ENCODE measurements at places on chromosomes 7 and 10.

- no peak for DNase-seq
Observed at GRCh38 chr7:55794527-55794926, 68.0 kb downstream of the SEPTIN14 start.

GRCh38 chr7:75920431-75921161 lies 5.6 kb downstream of the POR start:
- DNase-seq = no peak

GRCh38 chr7:27112955-27113949 lies 10.8 kb upstream of the HOXA2 start:
- peak; percentile 93 for DNase-seq

GRCh38 chr7:158024881-158025280 lies 562.7 kb downstream of the PTPRN2 start:
- no peak for DNase-seq

- DNase-seq = no peak
Observed at GRCh38 chr7:36439624-36440023, 50.0 kb downstream of the ANLN start.

DNA sequence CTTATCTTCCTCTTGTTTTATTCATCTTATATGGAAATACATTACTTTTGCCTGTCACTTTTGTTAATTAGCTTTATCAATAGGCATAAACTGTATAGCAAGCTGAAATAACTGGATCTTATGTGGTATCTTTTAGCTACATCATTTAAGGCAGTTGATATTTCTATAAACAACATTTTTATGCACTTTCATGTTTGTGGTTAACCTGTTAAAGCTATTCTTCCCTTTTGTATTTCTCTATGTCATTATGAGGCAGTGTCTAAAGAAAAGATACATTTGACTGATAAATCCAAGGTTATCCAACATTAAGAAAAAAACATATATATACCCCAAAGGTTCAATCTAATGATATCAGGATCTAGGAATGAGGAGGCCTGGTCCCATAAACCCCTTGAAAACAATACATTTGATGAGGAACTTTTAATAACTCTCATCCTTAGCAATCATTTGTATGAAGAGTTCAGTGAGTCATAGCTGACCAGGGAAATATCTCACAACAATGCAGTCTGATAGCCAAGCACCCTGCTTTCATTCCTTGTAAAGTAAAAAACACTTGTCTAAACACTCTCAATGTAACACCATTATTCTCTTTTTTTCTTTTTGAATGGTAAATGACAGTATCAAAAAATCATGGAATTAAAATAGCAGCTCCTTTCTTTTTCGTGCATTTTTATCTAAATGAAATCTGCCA lies 300.9 kb downstream of the NEBL start:
- no peak for DNase-seq

DNA sequence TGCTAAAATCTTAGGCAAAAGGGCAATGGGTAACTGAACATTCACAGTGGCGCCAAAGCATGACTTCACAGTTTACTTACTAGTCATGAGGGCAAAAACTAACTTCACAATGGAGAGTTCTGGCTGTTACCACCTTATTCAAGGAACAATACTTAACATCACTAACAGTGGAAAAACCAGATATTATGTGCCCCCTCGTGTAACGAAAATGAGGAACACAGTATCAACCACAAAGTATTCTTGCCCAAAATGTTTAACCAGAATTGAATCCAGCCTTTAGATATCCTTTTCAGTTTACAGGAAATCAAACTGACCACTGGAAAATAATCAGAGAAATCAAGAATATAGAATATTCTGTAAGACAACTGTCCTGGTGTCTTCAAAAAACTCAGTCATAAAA lies 9.5 kb downstream of the C7orf25 start:
- no peak for DNase-seq

DNA sequence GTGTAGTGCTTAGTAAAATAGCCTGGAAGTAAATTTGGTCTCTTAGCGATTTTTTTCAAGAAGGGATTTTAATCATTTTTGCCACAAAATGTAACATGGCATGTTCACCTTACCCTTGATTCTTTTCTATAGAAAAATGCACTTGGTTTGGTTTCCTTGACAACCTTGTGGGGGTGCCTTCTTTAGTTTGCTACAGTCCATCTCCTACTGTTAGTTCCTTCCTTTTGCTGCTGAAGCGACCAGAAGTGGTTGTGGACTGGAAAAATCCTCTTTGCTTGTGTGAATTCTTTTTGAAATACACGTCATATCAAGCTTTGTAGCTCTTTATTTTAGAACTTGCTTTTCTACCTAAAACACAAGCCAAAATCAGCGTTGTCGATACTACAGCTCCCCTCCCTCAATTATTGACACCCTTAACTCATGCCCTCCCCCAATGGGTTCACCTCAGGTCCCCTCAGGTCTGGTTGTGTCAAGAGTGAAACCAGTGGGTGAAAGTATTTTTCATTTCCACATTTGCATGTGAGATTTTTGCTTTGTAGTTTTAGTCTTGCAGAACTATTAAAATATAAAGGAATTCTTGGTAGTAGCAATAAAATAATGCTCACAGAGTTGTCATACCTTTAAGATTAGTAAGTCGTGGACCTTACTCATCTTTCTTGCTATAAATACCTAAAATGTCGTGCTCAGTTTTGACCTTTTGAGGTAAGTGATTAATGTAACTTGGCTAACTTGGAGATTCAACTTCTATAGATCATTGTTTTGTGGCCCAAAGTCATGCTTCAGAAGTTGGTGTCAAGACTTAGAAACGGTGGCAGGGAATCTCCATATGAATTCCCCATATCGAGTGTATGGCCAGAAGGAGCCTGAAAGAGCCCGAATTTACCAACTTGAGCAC lies 1.5 kb downstream of the ACTR3B start:
- DNase-seq = no peak

- no peak for DNase-seq
Observed at GRCh38 chr10:113415246-113415645, 137.6 kb upstream of the HABP2 start.

GRCh38 chr10:113718969-113719822 lies 32.3 kb upstream of the PLEKHS1 start:
- no peak for DNase-seq

DNA sequence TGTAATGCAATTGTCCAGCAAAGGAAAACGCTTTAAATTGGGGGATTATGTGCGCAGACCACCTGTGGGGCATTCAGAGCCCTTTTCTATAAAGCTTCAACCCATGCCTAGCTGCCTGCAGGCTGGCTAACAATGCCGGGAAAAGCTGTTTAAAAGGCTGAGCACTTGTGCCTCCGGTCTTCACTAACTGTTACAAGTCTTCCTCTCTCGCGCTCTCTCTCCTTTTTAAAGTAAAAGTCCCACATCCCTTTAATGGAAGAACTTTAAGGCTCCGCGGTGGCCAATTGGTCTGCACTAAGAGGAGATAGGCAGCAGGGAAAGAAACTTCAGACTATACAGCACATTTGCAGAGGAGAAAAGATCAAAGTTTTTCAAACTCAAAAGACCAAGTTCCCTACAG lies 4.6 kb downstream of the FZD8 start:
- no peak for DNase-seq

GRCh38 chr10:42304341-42304740 lies 334.0 kb downstream of the ZNF33B start:
- DNase-seq = no peak

DNA sequence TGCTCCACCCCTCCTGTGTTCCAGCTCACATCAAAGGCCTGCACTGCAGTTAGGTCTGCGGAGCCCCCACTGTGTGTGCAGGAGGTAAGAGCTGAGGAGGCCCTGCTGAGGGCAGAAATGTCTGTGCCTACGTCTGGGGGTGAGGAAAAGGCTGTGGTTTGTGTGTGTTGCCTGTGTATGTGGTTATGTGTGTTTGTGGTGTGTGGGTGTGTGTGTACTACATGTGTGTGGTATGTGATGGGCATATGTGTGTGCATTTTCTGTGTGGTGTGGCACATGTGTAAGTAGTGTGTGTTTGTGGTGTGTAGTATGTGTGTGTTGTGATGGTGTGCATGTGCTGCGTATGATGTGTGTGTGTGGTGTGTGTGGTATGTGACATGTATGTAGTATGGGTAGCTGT lies 36.2 kb downstream of the ANXA8 start:
- no peak for DNase-seq

DNA sequence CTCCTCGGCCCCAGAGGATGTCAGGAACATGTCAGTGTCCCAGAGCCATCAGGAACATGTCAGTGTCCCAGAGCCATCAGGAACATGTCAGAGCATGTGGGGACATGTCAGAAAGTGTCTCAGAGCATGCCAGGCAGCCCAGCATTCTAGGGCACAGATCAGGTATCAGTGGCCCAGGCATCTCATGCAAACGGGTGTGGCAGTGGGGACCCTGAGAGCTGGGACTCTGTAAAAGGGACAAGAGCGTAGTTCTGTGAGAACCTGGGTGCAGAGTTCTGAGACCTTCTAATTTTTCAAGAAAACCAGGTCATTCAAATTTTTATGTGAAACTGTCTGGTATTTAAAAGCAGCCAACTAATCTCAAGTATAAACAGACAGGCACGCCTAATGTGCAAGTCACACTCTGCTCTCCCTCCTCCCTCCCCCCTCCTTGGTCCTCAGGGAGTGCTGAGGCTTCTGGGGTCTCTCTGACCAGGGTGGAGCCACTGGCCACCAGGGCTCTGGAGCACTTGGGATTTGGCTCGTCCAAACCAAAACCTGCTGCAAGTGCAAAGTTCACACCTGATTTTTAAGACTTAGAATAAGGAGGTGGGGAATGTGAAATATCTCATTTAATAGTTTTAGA lies 64.6 kb downstream of the ALOX5 start:
- no peak for DNase-seq

DNA sequence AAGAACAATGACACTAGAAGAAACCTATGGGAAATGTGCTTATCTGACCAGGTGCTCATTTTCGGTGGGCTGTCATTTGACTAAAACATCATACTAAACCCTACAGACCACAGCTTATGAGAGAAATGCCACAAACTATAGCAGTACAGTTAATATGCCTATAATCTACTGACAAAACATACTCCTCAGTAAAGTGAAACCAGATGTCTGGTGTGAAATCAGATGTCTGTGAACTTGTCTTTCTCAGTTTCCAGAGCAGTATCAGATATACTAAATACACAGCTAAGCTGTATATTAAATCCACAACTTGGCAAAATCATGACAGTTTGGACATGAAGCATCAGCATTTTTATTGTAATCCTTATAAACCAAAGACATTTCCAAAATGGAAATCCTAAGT lies 3.3 kb downstream of the IMMP2L start:
- DNase-seq = no peak

DNA sequence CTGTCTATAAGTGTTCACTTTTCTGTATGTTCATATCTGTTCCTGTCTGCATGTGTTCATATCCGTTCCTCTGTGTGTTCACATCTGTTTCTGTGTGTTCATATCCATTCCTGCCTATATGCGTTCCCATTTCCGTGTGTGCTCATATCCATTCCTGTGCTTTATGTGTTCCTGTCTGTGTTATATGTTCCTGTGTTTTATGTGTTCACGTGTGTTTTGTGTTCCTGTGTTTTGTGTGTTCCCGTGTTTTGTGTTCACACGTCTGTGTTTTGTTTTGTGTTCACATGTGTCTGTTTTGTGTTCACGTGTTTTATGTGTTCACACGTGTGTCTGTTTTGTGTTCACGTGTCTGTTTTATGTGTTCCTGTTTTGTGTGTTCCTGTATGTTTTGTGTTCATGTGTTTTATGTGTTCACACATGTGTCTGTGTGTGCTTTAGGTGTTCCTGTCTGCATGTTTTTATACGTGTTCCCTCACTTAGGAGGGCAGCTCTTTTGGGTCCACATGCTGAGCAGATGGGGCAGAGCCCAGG lies 42.2 kb upstream of the CNPY1 start:
- no peak for DNase-seq

- peak; percentile 58 for DNase-seq
Observed at GRCh38 chr7:157682946-157683746, 346.3 kb downstream of the DNAJB6 start.

DNA sequence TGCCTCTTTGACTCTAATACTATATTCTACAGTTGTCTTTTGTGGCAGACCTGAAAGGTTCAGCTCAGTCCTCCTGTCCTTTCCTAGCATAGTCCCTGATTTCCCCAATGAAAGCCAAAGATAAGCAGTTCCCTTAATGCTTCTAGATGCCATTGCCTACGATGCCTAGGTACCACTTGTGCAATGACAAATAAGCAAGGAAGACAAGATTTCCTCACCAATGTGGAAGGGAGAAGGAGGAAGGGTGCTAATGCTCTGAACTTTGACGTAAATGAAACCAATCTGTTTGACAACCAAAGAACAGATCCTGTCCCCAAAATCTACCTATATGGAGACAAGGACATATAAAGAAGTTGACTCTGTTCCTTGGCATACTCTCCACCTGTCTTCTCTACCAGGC lies 393.3 kb downstream of the KCNMA1 start:
- no peak for DNase-seq

DNA sequence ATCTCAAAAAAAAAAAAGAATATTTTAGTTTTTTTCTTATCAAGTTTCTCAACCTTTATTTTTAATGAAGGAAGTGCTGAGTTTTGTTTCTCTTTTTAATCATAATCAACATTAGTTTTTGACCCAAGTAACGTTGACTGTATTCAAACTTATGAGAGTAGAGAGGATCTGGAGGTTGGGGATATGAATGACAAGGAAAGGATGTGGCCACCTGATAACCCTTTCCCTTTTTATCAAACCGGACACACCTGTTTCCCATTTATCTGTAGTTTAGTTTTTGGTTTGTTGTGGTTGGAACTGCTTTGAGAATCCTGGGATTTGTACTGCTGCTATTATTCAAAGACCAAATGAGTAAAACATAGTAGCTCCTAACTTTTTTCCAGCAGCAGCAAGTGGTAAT lies 38.6 kb downstream of the HACD1 start:
- no peak for DNase-seq

- DNase-seq = no peak
Observed at GRCh38 chr10:34339816-34340553, 475.1 kb downstream of the PARD3 start.

GRCh38 chr7:132666071-132666773 lies 90.0 kb upstream of the PLXNA4 start:
- DNase-seq = no peak

DNA sequence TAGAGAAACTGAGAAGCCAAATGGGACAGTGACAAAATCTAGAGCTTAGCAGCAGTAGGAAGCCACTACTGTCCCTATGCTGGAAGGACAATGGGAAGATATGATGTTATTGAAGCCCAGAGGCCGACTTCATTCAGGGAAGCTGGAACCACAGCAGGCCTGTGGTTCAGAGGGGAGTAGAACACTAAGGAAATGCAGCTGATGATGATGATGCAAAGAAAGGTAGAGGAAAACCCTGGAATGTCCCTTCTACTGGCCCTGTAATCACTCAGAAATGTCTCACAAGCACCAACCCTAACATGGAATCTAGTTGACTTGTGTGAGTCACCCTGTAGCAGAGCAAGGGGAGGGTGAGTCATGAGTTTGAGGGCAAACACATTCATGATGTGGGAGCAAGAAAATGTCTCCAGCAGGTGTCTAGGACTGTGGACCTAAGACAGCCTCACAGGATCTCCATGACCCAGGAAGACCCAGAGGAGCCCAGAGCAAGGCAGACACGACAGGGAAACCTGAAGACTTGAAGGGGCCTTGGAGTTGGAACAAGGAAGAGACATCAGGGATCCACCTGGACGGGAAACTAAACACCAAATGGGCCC lies 37.0 kb upstream of the LRRC17 start:
- no peak for DNase-seq

GRCh38 chr10:11667756-11668155 lies 56.3 kb upstream of the USP6NL start:
- peak; percentile 9 for DNase-seq

GRCh38 chr10:13337128-13337826 lies 10.8 kb downstream of the SEPHS1 start:
- peak; percentile 13 for DNase-seq
